B cell (primary cell): ENCODE measurements at places on chromosomes 3 and 15. TPM values are rescaled to one million over a fixed set of nuclear protein-coding genes. Genes with fewer than 3 reads are reported as not detected.

PLA2G4E gene
- total RNA-seq, result not detected in 2 replicates

CCRL2 gene
- total RNA-seq, result 2.3 and 2.6 TPM in 2 replicates

DNA sequence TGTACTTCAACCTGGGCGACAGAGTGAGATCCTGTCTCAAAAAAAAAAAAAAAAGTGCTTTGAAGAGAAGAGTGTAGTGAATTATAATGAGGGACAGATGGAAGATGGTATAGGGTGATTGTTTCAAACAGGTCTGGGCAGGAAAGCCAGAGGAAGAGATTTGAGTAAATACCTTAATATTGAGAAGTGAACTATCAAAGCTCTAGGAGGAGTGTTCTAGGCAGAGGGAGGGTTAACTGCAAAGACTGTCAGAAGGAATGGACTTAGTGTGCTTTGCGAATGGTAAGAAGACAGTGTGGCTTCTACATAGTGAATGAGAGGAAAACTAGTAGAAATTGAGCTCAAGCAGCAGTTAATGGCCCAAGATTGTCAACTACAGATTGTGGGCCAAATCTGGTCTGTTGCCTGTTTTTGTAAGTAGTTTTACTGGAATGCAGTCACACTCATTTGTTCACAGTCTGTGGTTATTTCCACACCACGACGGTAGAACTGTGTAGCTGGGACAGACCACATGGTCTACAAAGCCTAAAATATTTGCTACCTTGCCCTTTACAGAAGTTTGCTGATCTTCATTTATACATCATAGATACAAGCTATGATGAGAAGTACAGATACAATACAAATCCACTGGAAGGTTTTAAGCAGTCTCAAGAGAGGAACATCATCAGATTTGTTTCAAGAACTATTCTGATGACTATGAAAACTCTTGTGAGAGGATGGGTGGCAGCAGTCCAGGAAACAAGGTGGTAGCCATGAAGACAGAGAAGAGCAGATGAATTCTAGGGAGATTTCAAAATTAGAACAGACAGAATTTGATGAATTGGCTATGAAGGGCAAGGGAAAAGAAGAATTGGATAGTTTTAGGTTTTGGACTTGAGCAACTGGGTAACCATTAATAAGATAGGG lies 16.5 kb upstream of the USP50 start:
- H3K4me3 ChIP-seq, result no peak overlapping the region
- H3K27me3 ChIP-seq, result no peaks in the 10 kb centered on the region
- H3K36me3 ChIP-seq, result peaks cover 17% of the 10 kb centered on the region
- H3K27ac ChIP-seq, result no peak overlapping the region
- no peaks in the 10 kb centered on the region for H3K4me1 ChIP-seq

DNA sequence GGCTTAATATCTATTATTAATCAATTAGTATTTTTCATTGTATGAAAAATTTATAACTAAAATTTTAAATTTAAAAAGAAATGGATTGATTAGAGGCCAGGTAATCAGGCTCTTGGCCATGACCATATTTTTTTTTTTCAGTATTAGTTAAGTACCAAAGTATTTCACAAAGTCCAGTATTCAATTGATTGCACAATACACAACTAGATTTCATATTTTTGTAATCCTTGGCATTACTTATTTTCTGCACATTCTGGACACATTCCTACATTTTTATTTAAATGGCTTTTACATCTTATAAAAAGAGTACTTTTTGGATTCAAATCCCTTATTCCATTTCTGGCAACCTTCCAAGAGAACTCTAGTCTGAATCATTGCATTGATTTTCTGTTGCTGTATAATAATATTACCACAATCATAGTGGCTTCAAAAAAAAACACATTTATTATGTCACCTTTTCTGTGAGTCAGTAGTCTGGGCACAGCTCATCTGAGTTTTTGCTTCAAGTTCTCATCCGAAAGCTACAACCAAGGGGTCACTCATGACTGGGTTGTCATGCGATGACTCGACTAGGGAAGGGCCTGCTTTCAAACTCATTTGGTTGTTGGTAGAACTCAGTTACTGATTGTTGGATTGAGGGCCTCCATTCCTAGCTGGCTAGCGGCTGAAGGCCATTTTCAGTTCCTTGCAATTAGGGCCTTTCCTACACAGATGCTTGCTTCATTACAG lies 90.7 kb downstream of the CNTN6 start:
- no peaks in the 10 kb centered on the region for H3K36me3 ChIP-seq
- DNase-seq, result no peak
- H3K4me3 ChIP-seq, result no peak overlapping the region
- H3K27ac ChIP-seq, result no peak overlapping the region

DNA sequence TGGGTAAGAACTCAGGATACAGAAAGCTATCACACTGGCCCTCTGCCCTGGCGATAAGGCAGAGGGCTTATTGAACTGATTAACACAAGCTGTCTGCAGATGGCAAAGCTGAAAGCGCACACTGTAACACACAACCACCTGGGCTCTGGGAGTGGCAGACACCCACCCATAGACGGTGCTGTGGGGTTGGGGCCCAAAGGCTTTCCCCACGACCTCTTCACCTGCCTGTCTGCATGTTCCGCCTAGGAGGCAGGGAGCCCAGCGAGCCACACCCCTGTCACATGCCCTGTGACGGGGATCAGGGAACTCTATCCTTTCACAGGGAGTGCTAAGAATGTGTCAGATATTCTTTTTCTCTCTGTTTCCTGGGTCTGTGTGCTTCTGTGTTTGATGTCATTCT lies 12.1 kb upstream of the TFG start:
- H3K27me3 ChIP-seq, result no peaks in the 10 kb centered on the region
- no peak overlapping the region for H3K27ac ChIP-seq
- no peak overlapping the region for H3K4me3 ChIP-seq
- DNase-seq, result no peak
- no peaks in the 10 kb centered on the region for H3K4me1 ChIP-seq
- no peaks in the 10 kb centered on the region for H3K36me3 ChIP-seq

- H3K27me3 ChIP-seq, result no peaks in the 10 kb centered on the region
- DNase-seq, result no peak
- H3K27ac ChIP-seq, result no peak overlapping the region
These were observed 50.9 kb downstream of the DPH6 start for GRCh38 chr15:35495080-35495479.

DNA sequence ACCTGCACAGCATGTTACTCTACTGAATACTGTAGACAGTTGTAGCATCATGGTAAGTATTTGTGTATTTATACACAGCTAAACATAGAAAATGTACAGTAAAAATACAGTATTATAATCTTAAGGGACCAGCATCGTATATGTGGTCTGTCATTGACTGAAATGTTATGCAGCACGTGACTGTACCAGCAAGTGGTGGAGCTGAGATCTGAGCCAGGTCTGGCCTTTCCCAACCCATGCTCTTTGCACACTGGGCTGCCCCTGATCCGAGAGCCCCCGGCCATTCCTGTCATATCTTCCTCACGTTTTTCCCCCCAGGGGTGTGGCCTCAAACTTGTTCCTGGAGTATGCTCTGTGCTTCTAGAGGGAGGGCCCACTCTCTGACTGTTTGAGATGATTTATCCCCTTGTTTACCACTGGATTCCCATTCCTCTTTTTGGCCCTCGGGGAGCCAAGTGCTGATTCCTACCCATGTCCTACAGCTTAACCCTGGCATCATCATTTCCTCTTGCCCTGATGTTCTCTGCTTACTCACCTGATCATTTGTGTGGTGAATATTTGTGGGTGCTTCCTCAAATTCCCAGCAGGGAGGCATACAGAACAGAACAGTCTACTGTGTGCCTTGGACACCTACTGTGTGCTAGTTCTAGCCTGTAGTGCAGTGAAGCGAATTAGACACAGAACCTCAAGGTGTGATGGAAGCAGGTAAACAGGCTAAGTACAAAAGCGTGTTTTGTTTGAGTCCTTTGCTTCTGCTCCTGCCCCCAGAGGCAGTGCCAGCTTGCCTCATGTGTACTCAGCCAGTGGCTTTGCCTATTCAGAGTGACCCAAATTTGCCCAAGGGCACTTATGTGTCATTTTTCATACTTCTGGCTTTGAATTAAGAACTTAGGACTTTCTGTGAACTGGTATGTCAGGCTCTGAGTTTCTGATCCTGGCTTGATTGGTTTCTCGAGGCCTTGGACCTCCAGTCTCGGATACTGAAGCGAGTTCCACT lies 21.0 kb downstream of the CSRNP1 start:
- no peak overlapping the region for H3K27ac ChIP-seq
- DNase-seq, result no peak
- H3K36me3 ChIP-seq, result no peaks in the 10 kb centered on the region
- no peaks in the 10 kb centered on the region for H3K27me3 ChIP-seq

LMAN1L gene
- 1.1 and 1.2 TPM in 2 replicates for total RNA-seq

DNA sequence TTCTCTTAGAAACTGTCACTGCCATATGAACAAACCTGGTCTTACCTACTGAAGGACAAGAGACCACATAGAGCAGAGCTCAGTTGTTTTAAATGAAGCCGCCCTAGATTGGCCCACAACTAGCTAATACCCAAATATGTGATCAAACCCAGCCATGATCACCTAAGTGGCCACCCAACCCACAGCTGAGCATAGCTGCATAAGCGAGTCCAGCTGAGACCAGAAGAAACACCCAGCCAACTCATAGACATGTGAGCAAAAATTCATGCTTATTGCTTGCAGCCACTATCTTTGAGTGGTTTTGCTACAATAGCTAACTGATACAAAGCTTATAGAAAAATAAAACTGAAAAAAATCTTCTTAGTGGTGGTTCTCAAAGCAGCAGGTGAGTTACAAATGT lies 124.3 kb upstream of the CPNE4 start:
- no peak for DNase-seq
- no peaks in the 10 kb centered on the region for H3K36me3 ChIP-seq
- no peaks in the 10 kb centered on the region for H3K4me1 ChIP-seq
- H3K27me3 ChIP-seq, result no peaks in the 10 kb centered on the region
- H3K27ac ChIP-seq, result no peak overlapping the region

DNA sequence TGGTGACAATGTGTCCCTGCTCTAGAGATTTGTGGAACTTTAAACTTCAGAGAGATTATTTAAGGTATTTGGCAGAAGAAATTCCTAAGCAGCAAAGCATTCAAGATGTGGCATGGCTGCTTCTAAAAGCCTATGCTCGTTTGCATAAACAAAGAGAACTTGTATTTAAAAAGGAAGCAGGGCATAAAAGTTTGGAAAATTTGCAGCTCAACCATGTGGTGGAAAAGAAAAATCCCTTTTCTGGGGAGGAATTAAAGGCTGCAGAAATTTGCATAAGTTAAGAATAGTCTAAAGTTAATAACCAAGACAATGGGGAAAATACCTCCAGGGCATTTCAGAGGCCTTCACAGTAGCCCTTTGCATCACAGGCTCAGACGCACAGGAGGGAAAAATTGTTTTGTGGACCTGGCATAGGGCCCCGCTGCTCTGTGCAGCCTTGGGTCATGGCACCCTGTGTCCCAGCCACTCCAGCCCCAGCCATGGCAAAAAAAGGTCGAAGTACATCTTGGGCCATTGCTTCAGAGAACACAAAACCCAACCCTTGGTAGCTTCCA lies 1109.1 kb downstream of the OTOL1 start:
- no peaks in the 10 kb centered on the region for H3K36me3 ChIP-seq
- no peaks in the 10 kb centered on the region for H3K4me1 ChIP-seq
- no peak for DNase-seq
- no peak overlapping the region for H3K27ac ChIP-seq
- no peaks in the 10 kb centered on the region for H3K27me3 ChIP-seq

- H3K4me3 ChIP-seq, result no peak overlapping the region
- no peaks in the 10 kb centered on the region for H3K27me3 ChIP-seq
- H3K36me3 ChIP-seq, result no peaks in the 10 kb centered on the region
- DNase-seq, result no peak
- H3K27ac ChIP-seq, result no peak overlapping the region
These were observed 470.9 kb upstream of the CDIN1 start for GRCh38 chr15:36108541-36108940.

DNA sequence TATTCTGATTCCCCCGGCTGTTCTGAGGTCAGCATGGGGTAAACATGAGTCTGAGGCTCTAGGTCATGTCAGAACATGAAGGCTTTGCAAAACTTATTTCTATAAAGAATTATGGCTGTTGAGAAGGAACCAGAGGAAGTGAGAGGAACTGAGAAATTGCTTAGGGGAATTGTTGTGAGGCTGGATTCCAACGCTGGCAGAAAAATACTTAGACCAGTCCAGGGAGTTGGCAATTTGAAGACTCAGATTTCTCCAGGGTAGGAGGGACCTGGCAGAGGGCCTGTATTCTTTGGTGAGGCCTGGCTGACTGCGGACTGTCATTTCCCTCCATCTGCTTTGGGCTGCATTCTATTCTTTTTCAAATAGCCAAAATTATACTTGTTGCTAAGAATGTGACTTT lies 155.5 kb downstream of the PLD1 start:
- no peak for DNase-seq
- no peaks in the 10 kb centered on the region for H3K36me3 ChIP-seq
- H3K4me1 ChIP-seq, result no peaks in the 10 kb centered on the region

DNA sequence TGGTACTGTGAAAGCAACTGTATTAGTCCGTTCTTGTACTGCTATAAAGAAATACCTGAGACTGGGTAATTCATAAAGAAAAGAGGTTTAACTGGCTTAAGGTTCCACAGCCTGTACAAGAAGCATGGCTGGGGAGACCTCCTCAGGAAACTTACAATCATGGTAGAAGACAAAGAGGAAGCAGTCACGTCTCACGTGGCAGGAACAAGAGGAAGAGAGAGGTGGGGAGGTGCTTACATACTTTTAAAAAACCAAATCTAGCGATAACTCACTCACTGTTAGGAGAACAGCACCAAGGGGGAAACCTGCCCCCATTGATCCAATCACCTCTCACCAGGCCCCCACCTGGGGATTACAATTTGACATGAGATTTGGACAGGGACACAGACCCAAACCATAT lies 48.9 kb downstream of the IQGAP1 start:
- H3K27ac ChIP-seq, result no peak overlapping the region
- H3K4me1 ChIP-seq, result no peaks in the 10 kb centered on the region
- no peak overlapping the region for H3K4me3 ChIP-seq

GRCh38 chr15:51075826-51076523 lies 18.7 kb downstream of the TNFAIP8L3 start:
- H3K36me3 ChIP-seq, result no peaks in the 10 kb centered on the region
- H3K27me3 ChIP-seq, result no peaks in the 10 kb centered on the region
- H3K4me3 ChIP-seq, result no peak overlapping the region
- H3K27ac ChIP-seq, result no peak overlapping the region
- H3K4me1 ChIP-seq, result peaks cover 13% of the 10 kb centered on the region

- H3K36me3 ChIP-seq, result no peaks in the 10 kb centered on the region
- H3K4me1 ChIP-seq, result no peaks in the 10 kb centered on the region
- DNase-seq, result no peak
These were observed 88.7 kb downstream of the CACNA2D3 start for GRCh38 chr3:54211097-54211496.

- H3K27me3 ChIP-seq, result no peaks in the 10 kb centered on the region
- H3K4me3 ChIP-seq, result no peak overlapping the region
- DNase-seq, result no peak
These were observed 5.7 kb downstream of the SLC38A3 start for GRCh38 chr3:50210510-50211367.

ILDR1 gene
- 1.6 and 1.9 TPM in 2 replicates for total RNA-seq

DNA sequence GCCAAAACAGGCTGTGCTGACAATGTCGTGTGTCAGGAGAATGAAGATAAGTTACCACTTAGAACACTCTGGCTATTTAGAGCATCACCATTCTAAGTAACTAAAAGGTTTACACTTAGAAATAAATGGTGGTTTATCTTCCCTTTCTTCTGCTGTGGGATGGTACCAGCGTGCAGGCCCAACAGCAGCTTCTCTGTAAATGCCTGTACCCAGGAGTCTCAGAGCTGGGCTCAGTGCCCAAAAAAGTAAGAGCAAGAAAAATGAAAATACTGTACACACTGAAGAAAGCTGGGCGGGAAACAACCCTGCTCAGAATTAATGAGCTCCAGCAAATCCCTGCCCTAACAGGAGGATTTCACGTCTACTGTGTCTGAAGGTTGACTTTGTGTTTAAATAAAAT lies 206.5 kb downstream of the MFSD1 start:
- no peaks in the 10 kb centered on the region for H3K36me3 ChIP-seq
- H3K4me3 ChIP-seq, result no peak overlapping the region
- no peak for DNase-seq

LTF gene
- 0.22 TPM in 1 of 2 replicates, not detected in the other for total RNA-seq
